Naive B cell (primary cell): ENCODE measurements at places on chromosomes 7 and 10. TPM values are rescaled to one million over a fixed set of nuclear protein-coding genes. Genes with fewer than 3 reads are reported as not detected.

DNA sequence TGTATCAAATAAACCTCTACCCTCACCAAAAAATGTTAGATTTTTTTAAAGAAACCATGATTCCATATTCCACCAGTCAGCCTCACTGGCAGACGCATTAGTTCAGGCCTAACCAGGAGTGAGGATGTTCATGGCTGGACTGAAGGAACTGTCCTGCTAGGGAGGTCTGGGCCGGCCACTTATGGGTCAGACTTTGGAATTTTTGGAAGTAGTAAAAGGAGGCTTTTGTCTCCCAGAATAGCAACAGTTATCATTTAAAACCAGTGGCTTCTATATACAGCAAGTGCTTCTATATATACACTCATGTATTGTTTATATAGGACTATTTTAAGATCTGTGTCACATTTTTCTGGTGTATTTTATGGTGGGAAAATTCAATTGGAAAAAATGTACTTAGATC is 120.5 kb downstream of the CNNM2 start:
- H3K4me1 ChIP-seq: peaks cover 14% of the 10 kb centered on the region
- DNase-seq: no peak
- H3K4me3 ChIP-seq: no peak overlapping the region
- H3K27ac ChIP-seq: no peak overlapping the region
- no peaks in the 10 kb centered on the region for H3K27me3 ChIP-seq

GRCh38 chr7:65983965-65984658 is 2.1 kb upstream of the GUSB start:
- H3K4me1 ChIP-seq: peaks cover 26% of the 10 kb centered on the region
- no peak overlapping the region for H3K4me3 ChIP-seq
- H3K27me3 ChIP-seq: no peaks in the 10 kb centered on the region
- peak overlapping the region; percentile 89 for H3K27ac ChIP-seq
- H3K36me3 ChIP-seq: no peaks in the 10 kb centered on the region

DNA sequence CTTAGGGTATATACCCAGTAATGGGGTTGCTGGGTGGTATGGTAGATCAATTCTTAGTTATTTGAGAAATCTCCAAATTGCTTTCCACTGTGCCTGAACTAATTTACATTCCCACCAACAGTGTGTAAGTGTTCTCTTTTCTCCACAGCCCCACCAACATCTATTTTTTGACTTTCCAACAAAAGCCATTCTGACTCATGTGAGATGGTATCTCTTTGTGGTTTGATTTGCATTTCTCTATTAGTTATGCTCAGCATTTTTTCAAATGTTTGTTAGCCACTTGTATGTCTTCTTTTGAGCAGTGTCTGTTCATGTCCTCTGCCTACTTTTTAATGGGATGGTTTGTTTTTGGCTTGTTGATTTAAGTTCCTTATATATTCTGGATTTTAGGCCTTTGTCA is 66.4 kb downstream of the MGAM2 start:
- H3K27me3 ChIP-seq: peaks cover 4% of the 10 kb centered on the region
- no peak overlapping the region for H3K27ac ChIP-seq
- H3K4me3 ChIP-seq: no peak overlapping the region
- H3K4me1 ChIP-seq: no peaks in the 10 kb centered on the region
- H3K36me3 ChIP-seq: no peaks in the 10 kb centered on the region

Gene CRYGN
- not detected for polyA plus RNA-seq

Gene BHLHA15
- polyA plus RNA-seq: not detected

Gene AUTS2
- 22.9 TPM for polyA plus RNA-seq

DNA sequence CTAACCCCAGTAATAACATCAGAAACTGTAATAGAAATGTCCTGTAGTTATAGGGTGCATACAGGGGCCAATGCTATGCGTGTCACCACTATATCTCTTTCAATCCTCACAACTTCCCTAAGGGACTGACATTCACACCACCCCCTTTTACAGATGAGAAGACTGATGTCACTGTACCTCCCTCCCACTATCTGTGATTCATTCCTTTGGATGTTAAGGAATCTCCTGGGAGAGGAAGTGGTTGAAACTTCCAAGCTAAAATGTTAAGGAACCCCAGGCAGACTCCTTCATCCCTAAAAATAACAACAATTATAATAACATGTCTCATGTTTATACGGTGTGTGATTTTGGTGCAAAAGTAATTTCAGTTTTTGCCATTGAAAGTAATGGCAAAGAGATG is 5.4 kb downstream of the COL13A1 start:
- H3K4me3 ChIP-seq: no peak overlapping the region
- peaks cover 31% of the 10 kb centered on the region for H3K27me3 ChIP-seq
- H3K36me3 ChIP-seq: no peaks in the 10 kb centered on the region
- H3K4me1 ChIP-seq: no peaks in the 10 kb centered on the region

Gene PIK3CG
- polyA plus RNA-seq: 57.3 TPM
